Fibroblast of lung (primary cell): ENCODE measurements at places on chromosomes 3 and 15. TPM values are rescaled to one million over a fixed set of nuclear protein-coding genes. Genes with fewer than 3 reads are reported as not detected.

GRCh38 chr3:77906102-77906709 is 866.3 kb downstream of the ROBO2 start:
- DNase-seq, result peak; percentile 58

DNA sequence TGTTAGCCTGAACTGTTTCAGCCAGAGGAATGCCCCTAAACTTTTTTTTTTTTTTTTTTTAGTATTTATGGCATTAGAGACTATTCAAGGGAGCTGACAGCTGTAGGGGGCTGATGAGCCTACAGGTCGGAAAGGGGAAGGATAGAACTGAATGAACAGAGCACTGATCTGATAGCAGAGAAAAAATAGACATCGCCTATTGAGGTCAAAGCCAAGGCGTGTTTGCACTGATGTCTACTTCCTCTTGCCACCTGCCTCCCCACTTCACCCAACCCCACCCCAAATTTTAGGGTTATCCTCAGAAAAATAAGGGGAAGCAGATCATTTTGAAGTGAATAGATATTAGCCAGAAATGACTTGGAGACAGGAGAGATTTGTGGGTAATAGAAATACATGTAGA is 3.0 kb upstream of the ZMAT3 start:
- DNase-seq, result no peak

Gene RTP2
- not detected in 2 replicates for polyA plus RNA-seq

Gene SAMMSON
- not detected in 2 replicates for polyA plus RNA-seq

- no peak for DNase-seq
Measured at GRCh38 chr3:147395899-147396711, 10.2 kb downstream of the ZIC4 start.

Gene PLOD2
- 38.1 and 91.8 TPM in 2 replicates for polyA plus RNA-seq

Gene EPHA3
- 0.09 and 0.23 TPM in 2 replicates for polyA plus RNA-seq

GRCh38 chr3:144915202-144915601 is 943.6 kb downstream of the DIPK2A start:
- no peak for DNase-seq

DNA sequence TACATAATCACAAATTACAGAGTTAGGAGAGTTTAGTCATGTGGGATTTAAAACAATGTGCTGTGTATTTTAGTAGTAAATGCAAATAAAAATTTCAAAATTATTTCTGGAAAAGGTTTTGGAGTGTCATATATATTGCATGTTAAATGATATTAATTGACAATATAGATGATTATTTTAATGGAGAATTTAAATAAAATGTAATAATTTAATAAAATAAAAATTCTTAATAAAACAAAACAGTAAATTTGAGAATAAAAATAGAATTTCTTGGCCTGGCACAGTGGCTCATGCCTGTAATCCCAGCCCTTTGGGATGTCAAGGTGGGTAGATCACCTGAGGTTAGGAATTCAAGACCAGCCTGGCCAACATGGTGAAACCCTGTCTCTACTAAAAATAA is 1442.8 kb upstream of the ALCAM start:
- DNase-seq, result no peak

Gene CELSR3
- polyA plus RNA-seq, result 0.34 and 0.44 TPM in 2 replicates

DNA sequence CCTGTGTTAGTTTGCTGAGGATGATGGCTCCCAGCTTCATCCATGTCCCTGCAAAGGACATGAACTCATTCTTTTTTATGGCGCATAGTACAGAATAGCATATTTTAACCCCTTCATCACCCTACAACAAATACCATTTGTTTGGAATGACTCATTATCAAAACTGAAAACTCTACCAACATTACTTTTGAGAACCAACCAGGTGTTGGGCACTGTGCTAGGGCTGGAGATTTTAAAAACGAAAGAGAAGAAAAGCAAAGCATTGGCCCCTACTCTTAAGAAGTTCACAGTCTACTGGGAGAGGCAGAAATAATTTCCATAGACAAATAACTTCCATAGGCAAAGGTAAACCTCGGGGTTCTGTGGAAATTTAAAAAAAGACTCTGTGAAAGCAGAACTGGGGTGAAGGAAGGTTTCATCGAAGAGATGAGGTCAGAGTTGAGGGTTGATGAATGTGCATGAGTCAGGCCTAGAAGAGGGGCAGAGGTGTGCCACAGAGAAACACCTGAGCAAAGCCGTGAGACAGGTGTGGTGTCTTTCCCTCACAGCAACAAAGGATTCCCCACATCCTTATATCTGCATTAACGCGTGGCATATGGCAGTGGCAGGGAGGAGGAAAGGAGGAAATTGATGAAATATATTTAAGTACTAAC is 51.0 kb downstream of the MCF2L2 start:
- no peak for DNase-seq

Gene CHL1
- 0.01 and 0.07 TPM in 2 replicates for polyA plus RNA-seq

DNA sequence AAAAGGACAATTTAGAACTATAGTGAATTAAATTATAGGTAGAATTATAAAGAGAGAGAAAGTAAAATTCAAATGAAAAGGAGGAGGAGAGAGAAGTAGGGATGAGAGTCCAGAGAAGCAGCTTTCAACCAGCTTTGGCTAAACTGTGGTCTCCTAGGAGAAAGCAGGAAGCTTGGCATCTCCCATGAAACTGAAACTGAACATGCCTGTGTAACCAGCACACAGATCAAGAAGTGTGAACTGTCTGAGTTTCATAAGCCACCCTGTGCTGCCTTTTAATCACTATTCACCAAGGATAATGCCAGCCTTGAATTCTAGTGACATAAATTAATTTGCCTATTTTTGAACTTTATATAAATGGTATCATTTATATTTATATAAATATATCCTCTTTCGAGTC is 128.5 kb downstream of the MYRIP start:
- DNase-seq, result no peak
